Left lung (tissue), 14 donors: ENCODE measurements at places on chromosomes 4 and X.
A peak's percentile ranks its signal among the peaks of the same experiment; 100 is the strongest.

GRCh38 chr4:184167576-184167975, 50.1 kb downstream of the ENPP6 start:
- no peak for DNase-seq

- no peak for DNase-seq
These were observed 20.6 kb upstream of the KIAA0232 start for GRCh38 chr4:6761649-6762615.

DNA sequence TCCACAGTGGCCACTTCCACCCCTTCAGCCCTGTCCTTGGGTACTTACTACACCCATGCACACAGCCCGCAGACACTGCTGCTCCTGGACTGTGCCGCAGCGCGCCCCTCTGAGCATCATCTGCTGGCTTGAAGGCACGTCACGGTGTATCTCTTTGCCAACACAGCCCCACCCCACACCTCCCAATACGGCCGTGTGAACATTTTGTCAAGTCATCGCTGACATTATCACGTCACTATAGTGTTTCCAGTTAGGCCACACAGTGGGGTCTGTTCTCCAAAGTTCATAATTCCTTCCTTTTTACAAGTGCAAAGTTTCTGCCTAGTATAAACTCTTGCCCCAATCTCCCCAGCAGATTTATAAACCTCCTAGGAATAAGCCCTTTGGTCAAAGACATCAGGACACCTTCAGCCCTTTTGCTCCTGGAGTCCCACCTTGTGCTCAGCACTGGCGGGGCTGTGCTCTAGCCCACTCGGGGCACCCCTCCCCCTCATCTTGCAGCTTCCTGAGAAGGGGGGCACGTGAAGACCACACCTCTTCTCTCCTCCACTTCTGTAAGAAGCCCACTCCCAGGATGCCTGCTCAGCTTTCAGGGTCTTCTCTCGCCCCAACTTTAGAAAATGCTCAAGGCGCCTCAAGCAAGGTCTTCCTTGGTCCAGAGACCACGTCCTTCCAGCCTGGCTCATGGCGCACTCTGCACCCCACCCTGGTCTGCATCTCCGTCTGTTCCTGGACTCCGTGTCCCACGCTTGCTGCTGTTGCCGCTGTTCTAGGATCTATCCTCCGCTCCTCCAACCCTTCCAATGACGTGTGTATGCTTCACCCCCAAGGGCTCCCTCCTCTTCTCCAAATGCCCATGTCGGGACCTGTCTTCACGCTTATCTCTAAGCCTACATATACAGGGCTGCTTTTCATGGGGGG, 7.2 kb downstream of the FAM53A start:
- no peak for DNase-seq

DNA sequence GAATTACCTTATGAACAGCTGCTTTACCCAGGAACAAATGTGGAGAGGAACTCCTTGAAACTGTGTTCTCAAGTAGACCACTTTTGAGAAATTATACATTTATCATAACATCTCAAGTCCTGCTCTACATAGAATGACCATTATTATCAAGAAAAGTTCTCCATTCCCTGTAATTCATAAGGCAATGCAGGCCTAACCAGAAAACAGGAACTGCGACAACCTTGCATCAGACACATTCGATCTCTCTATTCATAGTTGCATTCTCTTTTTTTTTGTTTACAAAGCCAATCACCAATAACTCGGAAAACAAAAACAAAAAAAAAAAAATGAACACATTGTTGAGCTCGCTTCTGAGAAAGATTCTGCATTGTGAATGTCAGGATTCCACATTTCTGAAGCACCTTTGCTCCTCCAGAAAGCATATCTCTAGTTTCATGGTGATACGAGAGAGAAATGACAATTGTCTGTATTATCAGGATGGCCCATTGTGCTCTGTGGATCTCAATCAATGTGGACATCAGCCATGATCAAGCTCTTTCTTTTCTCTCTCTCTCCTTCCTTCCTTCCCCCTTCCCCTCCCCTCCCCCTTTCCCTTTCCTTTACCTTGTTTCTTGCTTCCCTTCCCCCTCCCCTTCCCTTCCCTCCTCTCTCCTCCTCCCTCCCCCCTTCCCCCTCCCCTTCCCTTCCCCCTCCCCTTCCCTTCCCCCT, 32.4 kb upstream of the CD99 start:
- no peak for DNase-seq

DNA sequence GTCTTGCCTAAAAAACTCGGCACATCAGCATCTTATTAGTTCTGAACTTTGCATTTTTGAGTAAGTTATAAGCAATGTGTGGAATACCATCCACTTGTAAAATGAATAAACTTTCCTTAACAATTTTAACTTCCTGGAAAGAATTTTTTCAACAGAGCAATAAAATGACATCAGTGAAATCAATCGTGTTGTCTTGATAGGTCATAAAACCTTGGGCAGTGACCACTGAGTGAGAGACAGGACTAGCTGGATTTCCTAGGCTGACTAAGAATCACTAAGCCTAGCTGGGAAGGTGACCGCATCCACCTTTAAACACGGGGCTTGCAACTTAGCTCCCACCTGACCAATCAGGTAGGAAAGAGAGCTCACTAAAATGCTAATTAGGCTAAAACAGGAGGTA, 403.0 kb upstream of the CNKSR2 start:
- DNase-seq, result no peak

DNA sequence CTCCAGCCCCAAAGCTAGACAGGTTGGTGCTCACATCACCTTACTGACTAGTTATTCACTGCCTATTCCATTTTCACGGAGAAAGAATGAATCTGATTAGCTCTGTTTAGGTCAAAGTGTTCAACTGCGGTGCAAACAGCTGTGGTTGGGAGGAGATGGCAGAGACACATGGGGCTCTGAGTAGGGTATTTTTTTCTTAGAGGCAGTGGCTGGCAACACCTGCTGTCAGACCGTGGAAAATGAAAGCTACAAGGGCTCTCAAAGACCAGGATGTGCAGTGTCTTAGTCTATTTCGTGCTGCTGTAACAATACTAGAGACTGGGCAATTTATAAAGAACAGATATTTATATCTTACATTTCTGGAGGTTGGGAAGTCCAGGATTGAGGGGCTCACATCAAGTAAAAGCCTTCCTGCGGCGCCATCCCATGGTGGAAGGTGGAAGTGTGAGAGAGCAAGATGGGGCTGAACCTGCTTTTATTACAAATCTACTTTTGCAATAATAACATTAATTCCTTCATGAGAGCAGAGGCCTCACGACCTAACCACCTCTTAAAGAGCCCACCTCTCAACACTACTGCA, 10.6 kb downstream of the NYX start:
- no peak for DNase-seq

GRCh38 chr4:101393256-101393655, 45.9 kb upstream of the PPP3CA start:
- no peak for DNase-seq

DNA sequence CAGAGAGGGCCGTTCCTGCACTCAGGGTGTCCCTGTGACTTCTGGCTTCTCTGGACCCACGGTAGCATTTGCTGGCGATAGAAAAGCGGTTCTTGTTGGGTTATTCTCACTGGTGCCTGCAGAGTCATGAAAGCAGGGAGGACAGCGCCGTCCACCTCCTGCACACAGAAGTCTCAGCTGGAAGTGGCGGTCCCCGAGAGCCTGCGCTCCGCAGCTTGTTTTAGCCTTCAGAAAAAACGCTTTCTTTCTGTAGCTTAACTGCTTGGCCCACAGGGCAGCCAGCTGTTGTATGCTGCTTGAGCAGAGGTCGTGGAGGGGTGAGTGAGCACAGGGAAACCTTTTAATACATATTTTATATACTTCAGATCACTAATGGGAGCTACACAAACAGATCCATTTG, 400.7 kb upstream of the FAT1 start:
- peak; percentile 13 for DNase-seq

DNA sequence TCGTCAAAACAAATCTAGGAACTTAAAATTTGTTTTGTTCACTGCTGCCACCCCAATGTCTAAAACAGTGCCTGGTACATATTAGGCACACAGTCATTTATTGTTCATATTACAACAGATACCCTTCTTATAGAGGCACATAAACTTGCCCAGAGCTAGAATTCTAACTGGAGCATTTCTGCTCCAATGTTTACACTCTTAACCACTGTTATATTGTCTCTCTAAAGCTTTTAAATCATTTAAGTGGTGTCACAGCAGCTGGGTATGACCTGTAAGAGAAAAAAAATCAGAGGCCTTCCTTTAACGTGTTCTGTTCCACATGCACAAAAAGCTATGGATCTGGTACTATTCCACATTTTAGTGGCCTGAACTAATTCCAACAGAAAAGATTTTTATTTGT, 3.0 kb downstream of the UBE2D3 start:
- no peak for DNase-seq

DNA sequence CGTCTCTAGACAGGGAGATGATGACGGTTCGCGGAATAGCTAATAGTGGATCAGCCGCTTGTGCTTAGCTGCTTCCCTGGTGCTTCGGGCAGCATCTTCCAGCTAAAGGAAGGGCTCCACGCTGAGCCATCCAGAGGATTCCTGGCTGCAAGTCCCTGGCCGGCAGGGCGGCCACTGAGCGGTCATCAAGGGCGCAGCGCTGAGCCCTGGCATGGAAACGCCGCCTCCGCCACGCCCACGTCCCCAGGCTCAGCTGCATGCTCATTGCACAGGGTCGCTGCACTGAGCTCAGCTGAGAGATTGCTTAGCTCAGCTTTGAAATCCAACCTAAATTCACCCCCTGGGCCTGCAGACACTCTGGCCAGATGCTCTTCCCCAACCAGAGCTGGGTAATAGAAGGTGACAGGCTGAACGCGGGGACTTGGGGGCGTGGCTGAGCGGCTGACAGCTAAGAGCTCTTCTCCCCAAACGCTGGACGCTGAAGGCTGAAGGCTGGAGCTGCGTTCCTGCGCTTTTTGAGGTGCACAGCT, 118.2 kb upstream of the KIT start:
- DNase-seq, result peak; percentile 90

- no peak for DNase-seq
These were observed 713.7 kb upstream of the TENM3 start for GRCh38 chr4:181529537-181529936.

- no peak for DNase-seq
These were observed 43.7 kb downstream of the TSPAN5 start for GRCh38 chr4:98614662-98615061.

DNA sequence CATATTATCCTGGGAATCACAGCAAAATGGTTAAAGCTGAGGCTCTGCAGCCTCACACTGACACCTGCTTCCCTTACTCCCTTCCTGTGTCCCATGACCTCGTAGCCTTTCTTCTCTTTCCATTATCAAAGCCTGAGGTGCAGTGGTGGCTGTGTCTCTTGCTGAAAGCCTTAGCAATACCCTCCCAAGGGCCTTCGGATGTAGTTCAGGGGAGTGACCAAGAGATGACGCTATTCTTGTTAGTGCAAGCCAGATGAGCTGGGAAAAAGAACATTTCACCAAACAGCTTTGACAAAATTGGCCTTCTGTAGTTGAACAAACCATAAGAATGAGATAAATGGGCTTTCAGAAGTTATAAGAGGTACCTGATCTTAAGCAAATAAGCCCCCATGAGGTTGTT, 31.6 kb downstream of the SMIM10L2A start:
- no peak for DNase-seq

- DNase-seq, result no peak
These were observed 11.5 kb downstream of the CRMP1 start for GRCh38 chr4:5881340-5881739.

- DNase-seq, result no peak
These were observed 324.1 kb upstream of the DIPK2B start for GRCh38 chrX:45524805-45525204.

DNA sequence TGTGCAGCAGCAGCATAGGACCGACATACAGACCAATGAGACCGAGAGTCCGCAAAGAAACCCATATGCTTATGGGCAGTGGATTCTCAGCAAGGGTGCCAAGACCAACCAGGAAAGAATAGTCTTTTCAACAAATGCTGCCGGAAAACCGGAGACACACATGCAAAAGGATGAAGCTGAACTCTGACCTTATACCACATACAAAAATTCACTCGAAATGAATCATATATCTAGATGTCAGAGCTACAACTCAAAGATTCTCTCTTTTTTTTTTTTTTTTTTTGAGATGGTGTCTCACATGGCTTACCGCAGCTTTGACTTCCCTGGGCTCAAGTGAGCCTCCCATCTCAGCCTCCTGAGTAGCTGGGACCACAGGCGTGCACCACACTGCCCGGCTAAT, 16.0 kb upstream of the MXD4 start:
- DNase-seq, result no peak

DNA sequence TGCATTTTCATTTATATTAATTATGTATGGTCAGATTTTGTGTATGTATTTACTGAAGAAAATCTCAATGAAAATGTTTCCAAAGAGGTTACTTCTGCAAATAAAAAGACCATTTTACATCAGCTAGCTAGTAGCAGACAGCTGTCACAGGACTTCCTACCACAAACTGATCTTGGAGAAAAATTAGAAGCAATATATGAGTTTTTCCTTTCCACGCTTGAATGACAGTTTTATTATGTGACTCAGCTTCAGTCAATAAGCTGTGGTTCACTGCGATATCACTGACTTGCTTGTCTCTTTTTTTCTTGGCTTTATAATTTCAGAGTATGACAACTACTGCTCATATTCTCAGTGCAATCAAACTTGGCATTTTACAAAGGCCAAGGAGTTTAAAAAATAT, 787.4 kb upstream of the GALNTL6 start:
- DNase-seq, result no peak

DNA sequence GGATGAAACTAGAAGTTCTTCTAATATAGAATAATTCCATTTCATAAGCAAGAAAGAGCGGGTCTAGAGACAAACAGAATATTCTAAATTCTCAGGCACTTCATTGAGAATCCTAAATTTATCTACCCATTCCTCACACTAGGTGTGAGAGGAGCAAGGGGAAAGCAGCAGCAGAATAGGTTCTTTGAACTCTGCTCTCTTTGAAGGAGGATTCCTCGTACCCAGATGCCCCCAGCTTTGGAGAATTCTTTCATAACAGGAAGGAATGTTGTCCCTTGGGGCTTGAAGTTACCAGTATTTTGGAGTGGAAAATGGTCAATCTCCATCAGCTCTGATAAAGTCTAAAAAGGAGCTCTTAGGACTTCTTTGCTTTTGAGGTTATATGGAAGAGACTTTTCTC, 59.7 kb upstream of the RASGEF1B start:
- DNase-seq, result no peak

- no peak for DNase-seq
These were observed 454.9 kb upstream of the FAT1 start for GRCh38 chr4:187178587-187178986.

DNA sequence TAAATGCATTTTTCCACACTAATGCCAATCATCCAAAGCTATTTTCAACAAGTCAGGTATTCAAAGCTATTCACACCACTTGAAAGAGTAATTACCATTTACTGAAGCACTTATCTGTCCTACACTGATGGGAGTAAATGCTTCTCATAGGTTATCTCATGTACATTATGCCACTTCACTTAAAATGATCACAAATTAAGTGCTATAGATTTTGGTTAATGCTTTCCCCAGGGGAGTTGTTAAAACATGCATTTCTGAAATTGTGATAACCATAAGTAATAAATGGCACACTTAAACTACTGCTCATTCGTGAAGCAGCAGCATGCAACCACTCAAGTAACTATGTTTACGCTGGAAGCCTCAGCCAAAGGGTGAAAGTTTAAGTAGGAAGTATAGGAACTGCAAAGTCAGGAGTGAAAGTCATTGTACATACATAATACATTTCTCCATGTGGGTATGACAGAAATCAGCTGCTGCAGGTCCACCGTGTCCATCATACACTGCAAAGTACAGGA, 6.6 kb downstream of the PPM1K start:
- no peak for DNase-seq

GRCh38 chrX:111888600-111888999, 12.6 kb downstream of the TRPC5OS start:
- no peak for DNase-seq

- peak; percentile 17 for DNase-seq
These were observed 64.7 kb downstream of the PSAPL1 start for GRCh38 chr4:7370038-7370437.
